NCI-H524 treated with DMSO at 0.1 percent for 48 hours (cell line): ENCODE measurements at places on chromosomes 7 and 10.

GRCh38 chr10:49001870-49002672 lies 62.4 kb upstream of the LRRC18 start:
- no peak for DNase-seq

DNA sequence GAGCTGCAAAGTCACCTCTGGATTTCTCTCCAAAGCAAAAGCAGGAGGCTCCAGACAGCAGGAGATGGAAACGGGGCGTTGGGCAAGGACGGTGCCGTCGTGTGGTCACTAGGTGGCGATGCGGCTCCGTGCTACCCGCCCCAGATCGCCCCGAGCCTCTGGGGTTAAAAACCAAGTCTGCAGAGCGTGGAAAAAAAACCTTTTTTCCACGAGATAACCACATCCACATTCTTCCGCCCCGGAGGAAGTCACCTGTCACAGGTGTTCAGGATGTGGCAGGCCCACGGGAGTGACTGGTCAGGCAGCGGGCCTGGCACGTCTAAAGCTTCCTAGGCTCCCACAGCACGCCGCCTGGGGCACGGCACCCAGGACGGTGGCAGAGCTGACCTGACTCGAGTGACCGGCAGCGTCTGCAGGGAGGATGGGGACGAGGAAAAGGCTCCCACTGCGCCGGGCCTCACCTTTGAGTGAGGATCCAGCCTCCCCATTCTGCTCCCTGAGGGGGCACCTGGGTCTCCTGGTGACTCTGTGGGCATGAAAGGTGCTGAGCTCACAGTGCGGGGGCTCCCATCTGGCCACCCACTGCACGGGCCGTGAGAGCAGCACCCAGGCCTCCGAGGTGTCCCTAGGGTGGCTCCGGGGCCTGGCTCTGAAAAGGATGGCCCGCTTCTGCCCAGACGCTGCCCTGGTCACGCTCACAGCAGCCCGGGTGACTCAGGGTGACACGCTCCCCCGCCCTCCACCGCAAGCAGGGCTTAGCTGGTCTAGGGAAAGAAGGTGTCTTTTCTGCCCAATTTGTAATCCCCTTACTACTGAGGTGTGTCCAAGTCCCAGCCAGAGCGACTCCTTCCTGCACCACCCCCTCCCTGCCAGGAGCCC lies 71.3 kb upstream of the TNRC18 start:
- no peak for DNase-seq

DNA sequence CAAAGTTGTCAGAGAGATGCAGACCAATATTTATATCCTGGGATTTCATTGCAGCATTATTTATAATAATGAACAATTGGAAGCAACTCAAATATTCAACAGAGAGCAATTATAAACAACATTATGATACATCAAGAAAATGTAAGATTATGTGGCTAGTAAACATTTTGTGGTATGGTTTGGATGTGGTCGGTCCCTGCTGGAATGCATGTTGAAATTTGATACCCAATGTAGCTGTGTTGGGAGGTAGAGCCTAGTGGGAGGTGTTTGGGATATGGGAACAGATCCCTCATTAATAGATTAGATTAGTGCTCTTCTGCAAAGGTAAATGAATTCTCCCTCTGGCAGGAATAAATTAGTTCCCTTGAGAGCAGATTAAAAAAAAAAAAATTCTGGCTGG lies 350.9 kb downstream of the ANKRD30A start:
- DNase-seq = no peak

DNA sequence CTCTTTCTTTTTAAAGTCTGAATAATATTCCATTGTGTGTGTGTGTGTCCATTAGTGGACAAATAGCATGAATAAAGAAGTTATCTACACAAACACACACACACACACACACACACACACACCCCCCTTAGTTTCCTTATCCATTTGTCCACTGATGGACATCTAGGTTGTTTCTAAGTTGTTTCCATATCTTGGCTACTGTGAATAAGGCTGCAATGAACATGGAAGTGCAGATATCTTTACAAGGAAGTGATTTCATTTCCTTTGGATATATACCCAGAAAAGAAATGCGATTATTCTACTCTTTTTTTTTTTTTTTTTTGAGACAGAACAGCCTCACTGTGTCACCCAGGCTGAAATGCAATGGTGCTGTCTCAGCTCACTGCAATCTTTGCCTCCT lies 113.5 kb downstream of the MBL2 start:
- no peak for DNase-seq

DNA sequence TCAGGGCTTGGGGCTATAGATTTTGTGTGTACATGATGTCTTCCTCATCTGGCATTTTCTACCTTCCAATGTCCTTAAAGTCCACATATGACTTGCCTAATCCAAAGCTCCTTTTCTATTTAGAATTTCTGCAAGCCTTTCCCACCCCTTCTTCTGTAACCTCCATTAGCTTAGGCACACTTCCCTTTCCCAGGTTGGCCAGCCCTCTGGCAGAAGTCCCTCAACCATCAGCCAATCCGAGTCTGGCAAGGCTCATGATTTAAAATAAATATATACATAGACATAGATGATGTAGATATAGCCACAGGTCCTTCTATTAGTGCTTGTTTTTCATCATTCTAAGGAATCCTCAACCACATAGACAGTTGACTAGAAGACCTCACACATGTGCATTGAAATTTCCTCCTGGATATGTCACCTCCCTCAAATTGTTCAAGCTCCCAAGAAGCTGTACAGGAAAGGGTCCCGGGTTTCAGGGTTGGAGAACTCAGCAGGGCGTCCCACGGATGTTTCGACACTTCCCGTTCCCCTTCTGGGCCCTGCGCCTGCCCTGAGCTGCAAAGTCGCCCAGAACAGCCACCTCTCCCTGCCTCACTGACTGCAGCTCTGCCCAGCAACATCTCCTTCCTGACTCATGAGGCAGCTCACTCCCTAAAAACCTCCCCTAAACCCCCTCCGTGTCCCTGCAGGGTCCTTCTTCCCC lies 20.4 kb upstream of the PIK3AP1 start:
- no peak for DNase-seq

DNA sequence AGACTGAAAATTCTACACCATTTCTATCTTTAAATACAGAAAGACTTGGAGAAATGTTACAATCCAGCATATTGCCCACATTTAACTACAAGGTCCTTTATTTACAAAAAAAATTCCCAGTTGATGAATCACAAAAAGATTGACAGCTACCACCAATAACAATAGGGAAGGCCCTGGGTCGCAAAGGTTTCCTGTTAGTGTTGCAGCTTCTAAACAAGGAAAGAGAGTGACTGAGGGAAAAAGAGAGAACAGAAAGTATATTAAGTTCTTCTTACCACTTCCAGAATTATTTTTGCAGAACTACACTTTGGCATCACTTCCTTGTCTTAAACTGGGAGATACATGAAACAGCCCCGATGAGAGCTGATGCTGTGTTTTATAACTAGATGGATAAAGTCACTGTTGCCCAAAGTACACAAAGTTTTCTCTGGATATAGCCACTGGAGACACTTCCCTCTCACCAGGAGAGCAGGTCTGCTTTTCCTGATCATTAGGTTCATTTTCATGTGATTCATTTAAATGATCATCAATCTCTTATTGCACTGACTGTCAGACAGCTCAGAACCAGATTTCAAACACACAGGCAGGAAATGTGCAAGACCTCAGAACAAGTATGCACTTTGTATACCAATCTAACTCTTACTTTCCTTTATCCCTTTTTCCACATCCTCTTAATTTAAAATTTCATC lies 57.0 kb downstream of the SHTN1 start:
- no peak for DNase-seq

DNA sequence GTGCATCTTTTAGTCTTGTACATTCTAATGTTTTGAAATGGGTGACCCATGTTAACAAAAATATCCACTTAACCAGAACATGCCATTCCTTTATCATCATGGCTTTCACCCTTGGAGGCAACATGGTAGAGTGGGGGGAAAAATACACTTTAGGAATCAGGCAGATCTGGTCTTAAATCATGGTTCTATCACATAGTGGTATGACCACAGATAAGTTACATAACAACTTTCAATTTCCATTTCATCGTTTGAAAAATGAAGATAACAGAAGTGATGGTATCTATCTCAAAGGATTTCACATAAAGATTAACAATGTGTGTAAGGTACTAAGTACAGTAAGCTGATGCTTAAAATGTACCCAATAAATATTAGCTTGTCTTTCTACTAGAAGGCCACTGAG lies 19.0 kb downstream of the TMEM168 start:
- no peak for DNase-seq

- DNase-seq = no peak
These were observed 114.6 kb downstream of the PRKCQ start for GRCh38 chr10:6465437-6465836.

GRCh38 chr7:71679480-71679879 lies 547.5 kb downstream of the GALNT17 start:
- DNase-seq = no peak

GRCh38 chr10:129784291-129784690 lies 179.8 kb downstream of the EBF3 start:
- DNase-seq = no peak

GRCh38 chr10:26378861-26379294 lies 59.3 kb upstream of the APBB1IP start:
- no peak for DNase-seq

DNA sequence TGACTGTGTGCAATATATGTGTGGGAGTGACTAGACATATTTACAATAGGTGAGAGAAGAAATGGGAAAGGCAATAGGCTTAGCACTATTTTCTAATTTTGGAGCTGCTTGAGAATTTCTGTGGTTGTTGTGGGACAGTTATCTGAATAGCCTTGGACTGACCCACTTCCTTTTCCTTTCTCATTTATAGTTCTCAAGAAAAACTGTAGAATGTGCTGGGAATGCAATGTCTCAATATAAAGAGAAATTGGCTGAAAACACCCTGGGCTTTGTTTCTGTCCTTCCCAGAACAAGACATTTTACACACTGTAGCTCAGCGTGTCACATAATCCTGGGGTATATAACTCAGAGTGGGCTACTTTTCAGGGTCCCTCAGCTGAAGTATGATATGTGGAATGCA lies 153.0 kb upstream of the RHOBTB1 start:
- DNase-seq = no peak

GRCh38 chr10:13448216-13448615 lies 80.6 kb downstream of the BEND7 start:
- DNase-seq = no peak

DNA sequence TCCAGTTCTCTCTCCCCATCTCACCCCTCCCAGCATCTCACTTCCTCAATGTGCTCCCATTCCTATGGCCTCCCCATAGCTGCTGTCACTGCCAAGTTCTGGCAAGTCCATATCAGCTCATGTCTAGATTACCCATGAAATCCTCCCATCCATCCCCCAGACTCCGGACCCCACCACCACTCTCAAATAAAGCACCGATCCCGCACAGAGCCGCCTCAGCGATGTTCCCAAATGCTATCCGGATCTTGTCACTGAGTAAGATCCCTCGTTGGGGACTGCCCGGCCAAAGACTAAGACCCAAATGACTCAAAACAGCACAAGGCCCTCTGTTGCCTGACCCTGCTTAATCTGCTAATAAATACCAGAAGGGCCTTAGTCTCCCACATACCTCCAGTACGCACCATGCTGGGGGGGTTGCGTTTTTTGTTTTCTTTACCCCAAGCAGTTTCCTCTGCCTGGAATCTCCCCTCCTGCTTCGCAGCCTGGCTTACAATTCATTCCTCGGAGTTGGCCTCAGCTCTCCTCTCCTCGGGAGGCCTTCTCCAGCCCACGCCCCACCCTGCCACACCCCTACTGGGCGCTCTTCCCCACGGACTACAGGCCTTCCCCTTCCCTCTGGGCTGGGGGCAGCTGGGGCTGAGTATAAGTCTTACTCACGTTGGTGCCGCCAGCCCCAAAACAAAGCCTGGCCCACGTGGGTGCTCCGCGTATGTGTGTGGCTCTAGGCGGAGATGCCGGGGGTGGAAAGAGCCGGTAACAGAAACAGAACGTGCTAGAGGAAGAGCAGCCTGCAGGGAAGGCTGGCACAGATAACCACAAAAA lies 1.8 kb upstream of the DUSP5 start:
- no peak for DNase-seq

- DNase-seq = no peak
These were observed 38.6 kb downstream of the MTPN start for GRCh38 chr7:135938563-135938962.

DNA sequence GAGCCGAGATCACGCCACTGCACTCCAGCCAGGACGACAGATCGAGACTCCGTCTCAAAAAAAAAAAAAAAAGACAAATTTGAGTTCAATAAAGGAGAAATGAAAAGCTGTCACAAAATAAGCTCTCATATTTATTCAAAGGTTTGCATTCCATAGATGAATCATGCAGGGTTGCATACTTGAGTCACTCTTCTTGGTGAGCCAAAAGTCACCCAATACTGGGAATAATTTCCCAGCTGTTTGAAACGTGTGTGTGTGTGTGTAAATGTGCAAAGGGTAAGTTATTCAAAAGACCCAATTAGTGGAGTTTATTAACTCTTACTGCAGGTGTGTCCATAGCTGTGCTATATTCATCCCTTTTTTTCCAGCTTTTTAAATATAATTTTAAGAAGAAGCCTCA lies 297.7 kb downstream of the CCDC3 start:
- no peak for DNase-seq

DNA sequence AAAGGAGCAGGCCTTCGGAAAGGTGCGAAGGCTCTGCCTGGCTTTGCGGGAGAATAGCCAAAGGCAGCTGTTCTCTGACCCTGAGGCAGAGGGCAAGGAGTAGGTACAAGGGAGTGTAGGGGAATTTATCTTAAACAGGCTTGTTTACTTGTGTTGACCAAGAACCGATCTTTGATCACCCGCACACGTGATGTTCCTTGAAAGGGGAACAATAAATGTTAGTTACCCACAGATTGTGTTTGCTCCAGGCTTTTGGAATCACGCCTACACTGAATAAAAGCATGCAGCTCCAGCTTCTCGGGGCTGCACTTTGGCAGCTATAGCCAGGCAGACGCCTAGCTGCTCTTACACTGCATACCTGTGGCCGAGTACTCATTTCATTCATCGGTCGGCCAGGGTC lies 420.8 kb downstream of the PHF14 start:
- DNase-seq = no peak

DNA sequence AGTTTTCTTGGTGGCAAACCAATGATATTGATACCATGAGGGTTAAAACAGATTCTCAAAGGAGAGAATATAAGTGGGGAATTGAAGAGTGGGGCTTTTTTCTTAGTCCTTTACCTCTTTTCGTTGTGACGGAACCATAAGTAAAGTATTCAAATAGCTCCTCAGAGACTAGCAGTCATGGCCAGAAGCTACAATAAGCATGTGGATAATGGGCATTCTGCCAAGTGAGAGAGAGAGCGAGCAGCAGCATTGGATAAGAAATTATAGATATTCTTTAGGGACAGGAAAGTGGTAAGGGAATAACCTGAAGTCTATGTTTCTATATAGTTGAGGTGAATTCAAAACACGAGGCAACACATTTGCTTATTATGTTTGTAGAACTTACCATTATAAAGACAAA lies 235.1 kb downstream of the SEMA3E start:
- no peak for DNase-seq

GRCh38 chr7:116525913-116526861 lies 1.4 kb downstream of the CAV1 start:
- DNase-seq = no peak
